ENCODE measurements at places on chromosomes 2 and 18.

GRCh38 chr2:216905649-216906329 is 45.9 kb upstream of the TNP1 start:
- DNase-seq = no peak

GRCh38 chr2:198517976-198518375 is 713.6 kb downstream of the PLCL1 start:
- DNase-seq = no peak

DNA sequence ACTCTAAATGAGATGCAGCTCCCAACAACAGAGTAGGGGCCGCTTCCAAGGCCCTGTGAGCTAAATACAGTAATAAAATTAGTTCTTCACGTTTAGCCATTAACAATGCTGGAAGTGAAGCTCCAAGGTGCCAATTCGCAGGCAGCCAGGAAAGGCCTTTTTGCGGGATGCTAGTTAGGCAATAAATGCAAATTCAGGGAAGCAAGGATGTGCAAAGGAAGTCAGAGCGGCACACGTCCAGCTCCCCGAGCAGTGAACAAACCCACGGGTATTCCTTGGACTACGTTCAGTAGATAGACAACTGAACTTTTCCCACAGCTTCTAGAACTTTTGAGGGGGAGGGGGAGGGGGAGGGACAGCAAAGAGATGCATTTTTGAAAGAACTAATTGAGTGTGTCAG is 6.9 kb downstream of the ZNF516 start:
- no peak for DNase-seq

DNA sequence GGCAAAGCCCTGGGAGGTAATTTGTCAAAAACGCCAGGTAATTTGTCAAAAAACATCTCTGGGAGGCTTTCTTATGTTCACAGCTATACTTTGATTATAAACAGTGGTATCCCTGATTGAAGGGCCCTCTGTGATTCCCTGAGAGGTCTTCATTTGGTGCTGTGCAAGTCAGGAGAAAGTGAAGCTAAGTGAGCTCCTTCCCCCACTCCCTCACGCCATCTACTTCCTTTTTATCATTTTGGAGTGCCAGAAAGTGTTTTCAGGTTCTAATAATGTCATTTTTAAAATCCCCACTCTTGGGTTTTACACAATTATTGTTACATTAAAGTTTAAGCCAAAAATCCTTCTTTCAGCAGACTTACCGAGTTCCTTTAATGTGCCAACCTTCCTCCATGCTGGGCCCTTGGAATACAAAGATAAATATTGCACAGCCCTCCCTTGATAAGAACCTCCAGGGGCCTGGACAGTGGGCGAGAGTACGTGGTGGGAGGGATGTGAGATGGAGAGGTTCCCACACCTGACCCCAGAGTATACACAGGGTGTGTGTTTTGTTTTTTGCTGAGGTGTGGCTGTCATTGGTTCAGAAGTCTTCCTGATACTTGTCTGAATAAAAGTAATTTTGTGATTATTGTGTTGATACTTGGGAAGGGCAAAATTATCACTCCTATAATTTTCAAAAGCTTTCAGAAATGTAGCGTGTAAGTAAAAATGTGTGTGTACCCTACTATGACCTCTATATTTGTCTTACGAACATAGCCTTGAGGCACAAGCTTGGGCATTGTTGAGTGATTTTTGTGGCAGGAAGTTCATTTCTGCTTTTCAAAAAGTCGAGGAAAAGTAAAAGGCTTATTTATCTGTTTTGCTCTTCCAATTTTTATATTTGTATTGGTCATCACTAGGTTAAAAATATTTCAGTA is 8.2 kb downstream of the MAPRE2 start:
- no peak for DNase-seq

DNA sequence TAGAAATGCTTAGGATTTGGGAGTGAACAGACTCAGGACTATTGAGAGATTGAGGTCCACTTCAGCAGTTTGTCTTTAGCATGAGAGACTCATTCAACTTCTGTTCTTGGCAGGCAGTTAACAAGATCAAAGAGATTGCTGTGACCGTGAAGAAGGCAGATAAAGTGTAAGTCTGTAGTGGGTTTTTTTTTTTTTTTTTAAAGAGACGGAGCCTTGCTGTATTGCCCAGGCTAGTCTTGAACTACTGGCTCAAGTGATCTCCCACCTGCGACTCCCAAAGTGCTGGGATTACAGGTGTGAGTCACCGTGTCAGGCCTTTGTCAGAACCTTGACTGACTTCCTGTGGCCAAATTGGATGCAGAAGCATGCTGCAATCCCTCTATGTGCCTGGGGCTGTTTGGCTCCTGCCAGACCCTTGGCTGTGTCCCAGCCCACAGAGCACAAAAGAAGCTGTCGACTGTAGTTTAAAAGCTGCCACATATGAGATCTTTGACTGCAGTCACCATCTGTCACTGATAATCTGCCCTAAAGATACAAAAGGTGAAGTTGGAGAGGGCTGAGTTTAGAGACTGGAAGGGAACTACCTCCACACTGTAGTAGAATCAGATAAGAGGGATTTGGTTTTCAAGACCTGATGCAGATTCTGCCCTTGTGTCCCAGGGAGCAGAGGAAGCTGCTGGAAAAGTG is 9.9 kb downstream of the CCT7 start:
- DNase-seq = no peak

GRCh38 chr2:46601328-46601963 is 122.1 kb downstream of the TMEM247 start:
- no peak for DNase-seq

DNA sequence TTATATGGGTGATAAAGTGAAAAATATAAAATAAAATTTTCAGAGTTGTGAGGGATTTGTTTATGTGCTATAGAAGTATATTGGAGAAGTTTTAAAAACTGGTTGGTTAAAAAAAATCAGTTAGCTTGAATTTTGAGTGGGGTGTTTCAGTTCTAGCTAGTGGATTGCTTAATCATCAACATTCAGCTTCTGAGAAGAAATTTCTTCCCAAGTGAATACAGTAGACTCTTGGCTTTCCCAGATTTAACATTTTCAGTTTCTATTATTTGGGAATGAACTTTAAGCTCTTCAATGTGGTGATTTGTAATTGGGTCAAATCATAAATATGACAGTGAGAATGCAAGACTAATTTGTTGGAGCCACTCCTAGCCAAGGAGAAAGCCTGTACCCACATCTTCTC is 120.8 kb downstream of the PLCL1 start:
- DNase-seq = no peak

Data from activated CD4-positive, CD25-positive, alpha-beta regulatory T cell treated with anti-CD3 and anti-CD28 coated beads, Interleukin-2, amount 50 U/mL, for 72 hours (primary cell).